ENCODE measurements at places on chromosomes 7 and 10. TPM values are rescaled to one million over a fixed set of nuclear protein-coding genes. Genes with fewer than 3 reads are reported as not detected.
A peak's percentile ranks its signal among the peaks of the same experiment; 100 is the strongest.

DNA sequence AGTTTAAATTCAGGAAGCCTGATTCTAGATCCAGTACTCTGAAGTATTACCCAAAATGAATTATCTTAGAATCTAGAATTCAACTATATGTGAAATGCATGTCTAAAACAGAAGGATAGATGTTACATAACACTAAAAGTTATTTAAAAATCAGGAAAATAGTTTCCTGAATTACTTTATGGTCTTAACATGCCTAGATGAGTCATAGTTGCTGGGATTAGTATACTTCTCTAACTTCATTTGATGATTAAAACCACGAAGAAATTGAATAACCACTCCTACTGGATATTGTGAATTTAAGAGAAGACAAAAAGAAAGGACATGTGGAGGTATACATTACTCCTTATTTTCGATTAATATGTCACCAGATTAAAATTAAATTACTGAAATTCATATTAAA, 65.5 kb downstream of the ATAD1 start:
- DNase-seq: no peak

GRCh38 chr7:27199849-27200760, at the start of gene HOXA13:
TSS of gene HOXA13 (minus strand) at chr7:27200091. CDS start at chr7:27200077, 14 bp downstream.
- DNase-seq: no peak

- no peak for DNase-seq
Observed at GRCh38 chr7:24922099-24922773, 57.7 kb downstream of the OSBPL3 start.

DNA sequence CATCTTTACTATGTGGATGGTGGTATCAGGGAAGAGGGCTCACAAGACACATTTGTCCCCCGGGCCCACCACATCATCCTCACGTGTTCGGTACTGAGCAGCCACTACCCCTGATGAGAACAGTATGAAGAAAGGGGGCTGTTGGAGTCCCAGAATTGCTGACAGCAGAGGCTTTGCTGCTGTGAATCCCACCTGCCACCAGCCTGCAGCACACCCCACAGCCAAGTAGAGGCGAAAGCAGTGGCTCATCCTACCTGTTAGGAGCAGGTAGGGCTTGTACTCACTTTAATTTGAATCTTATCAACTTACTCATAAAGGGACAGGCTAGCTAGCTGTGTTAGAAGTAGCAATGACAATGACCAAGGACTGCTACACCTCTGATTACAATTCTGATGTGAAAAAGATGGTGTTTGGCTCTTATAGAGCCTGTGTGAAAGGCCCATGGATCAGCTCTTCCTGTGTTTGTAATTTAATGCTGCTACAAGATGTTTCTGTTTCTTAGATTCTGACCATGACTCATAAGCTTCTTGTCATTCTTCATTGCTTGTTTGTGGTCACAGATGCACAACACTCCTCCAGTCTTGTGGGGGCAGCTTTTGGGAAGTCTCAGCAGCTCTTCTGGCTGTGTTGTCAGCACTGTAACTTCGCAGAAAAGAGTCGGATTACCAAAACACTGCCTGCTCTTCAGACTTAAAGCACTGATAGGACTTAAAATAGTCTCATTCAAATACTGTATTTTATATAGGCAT, 9.1 kb upstream of the CSGALNACT2 start:
- DNase-seq: peak; percentile 35

DNA sequence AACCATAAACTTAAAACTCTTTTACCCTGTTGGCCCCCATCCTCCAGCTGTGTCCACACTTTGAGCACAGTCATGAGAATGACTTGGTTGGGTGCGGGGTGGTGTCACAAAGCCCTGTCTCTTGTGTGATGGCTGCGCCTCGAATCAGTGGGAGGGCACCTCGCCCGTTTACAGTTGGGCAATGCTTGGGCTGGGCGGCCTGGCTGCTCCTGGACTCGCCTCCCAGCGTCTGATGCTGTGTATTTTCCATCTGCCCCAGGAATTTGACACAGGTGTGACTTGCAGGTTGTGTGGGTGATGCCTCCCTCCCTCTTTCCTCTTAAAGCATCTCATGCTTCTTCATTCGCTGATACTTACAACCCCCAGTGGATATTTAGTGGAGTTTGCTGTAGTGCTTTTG, 33.7 kb downstream of the CHST12 start:
- peak; percentile 32 for DNase-seq

DNA sequence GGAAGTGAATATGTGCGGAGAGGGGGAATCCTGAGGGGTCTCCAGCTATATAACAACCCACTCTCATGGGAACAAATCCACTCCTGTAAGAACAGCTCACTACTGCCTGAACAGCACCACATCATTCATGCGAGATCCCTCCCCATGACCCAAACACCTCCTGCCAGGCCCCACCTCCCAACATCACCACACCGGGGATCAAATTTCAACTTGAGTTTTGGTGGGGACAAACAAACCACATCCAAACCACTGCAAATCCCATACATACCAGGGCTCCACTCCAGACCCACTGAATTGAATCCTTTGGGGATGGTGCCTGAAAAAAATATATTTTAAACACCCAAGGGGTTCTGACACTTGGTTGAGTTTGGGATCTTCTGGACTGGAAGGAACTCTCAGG, 181.5 kb upstream of the PLXNA4 start:
- no peak for DNase-seq

DNA sequence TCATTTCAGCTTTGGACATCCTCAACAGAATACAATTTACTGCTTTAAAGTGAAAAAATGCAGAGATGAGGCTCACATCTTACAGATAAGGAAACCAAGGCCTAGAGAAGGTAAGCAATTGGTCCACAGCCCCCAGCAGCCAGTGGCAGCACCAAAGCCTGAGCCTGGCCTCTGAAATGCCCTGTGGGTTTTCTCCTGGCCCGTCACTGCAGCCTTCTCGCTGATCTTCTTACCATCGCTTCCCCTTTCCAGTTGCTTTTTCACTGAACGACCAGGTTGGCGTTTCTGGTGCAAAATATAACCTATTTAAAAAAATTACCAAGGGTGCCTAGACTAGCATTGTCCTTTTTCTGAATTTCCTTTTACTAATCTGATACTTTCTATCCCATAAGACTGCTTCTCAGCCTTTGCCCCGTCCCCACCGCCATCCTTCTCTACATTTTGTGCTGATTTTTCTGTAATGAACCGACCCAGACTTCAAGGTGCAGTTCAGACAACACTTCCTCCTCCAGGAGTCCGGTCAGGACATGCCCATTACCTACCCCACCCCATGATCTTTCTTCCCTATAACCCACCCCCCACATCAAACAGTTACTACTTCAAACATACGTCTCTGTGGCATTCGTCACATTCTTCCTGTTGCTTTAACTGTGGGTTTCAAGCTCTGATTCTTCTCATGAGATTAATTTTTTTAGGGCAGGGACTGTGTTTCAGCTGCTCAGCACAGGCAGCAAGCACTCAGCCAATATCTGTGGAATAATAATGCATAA, 289.4 kb downstream of the DNAJB6 start:
- no peak for DNase-seq

DNA sequence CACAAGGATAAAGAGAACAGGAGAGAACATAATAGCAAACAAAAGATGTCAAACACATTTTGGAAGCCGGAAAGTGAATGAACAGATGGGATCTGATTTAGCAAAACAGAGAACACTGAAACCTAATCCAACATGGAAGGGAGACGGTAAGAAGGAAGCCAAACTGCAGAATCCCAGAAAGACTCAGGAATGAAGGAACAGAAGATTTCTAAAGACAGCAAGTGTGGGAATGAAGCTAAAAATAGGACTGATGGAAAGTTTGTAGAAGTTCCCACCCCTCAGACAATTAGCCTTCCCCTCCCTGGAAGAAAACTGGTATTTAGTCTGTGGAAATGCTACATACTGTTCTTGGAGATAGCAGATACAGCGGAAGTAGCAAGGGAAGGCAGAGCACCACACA, 40.8 kb downstream of the SLC16A12 start:
- DNase-seq: no peak

DNA sequence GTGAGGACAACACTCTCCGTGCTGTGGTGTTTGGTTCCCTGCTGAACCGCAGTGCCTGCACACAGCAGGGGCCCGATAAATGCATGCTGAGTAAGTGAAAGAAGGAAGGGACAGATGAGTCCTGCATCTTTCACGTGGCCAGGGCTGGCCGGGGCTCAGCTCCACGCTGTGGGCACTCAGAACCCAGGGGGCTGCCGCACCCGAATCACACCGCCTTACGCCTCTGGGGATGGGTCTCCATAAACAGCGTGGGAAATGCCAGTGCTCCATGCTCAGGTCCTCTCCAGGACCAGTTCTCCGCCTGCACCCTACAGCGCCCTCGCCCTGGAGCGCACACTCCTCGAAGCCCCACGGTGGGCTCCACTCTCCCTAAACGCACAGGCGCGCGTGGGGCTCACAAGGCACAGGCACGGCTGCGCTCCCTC, 38.1 kb downstream of the RASGEF1A start:
- DNase-seq: no peak

DNA sequence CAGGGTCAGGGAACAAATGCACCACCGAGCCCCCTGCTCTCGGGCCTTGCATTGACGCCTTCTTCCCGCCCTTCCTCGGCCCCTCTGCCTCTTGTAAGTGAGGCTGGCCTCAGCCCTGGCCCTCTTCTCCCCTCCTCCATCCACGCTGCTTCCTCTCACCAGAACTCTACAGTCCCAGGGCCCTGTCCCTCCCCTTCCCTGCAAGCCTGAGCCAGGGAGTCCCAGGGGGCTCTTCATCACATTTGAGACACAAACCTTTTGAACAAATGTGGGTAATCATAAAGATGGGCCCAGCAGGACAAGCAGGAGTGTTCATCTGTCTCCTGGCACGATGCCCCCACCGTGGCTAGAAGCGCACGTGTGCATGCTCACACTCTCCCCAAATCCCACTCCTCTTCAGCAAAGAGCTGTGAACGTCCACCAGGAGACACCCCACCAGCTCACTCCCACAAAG, 57.7 kb downstream of the SLIT1 start:
- no peak for DNase-seq

- peak; percentile 25 for DNase-seq
Observed at GRCh38 chr7:106626376-106627164, 34.4 kb downstream of the CCDC71L start.

DNA sequence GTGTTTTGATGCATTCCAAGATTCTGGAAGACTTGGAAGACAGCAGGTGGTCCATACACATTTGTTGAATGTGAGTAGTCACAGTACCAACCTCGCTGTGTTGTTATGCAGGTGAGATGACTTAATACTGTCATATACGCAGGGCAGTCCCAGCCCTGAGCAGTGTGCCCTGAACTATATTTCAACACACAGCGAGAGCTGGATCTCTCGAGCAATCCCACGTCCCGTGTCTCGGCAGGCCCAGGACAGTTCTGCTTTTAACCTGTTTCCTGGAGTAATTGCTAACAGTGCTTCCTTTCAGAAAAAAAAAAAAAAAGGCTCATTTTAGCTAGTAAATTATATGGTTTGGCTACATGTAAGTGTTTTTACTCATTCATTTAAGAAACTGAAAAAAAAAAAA, 179.7 kb downstream of the PRKCQ start:
- no peak for DNase-seq

DNA sequence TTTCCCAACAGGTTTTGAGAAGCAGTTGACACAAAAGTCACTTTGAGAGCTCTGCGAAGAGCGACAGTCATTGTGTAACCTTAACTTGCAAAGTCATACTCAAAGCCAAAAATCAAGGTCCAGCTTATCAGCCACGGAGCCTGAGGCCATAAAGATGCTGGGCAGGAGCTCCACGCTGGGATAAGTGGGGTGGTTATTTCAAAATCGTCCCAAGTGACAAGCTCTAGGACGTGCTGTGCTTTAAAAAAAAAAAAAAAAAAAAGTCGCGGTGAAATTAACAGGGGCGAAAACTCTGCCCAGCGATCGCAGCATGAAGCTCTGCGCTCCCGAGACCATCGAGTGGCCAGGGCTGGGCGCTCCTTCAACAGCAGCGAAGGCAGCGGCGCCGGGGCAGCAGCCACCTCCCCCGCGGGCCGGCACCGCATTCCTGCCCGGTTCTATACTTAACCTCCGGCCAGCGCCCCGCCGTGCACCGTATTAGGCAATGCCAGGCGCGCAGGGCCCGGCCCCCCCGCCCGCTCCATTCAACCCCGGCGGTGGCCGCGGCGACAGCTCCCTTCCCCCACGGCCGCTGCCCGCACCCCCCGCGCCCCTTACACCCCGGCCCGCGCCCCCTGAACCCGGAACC, 657 bp downstream of the HACD1 start:
- DNase-seq: peak; percentile 72

- peak; percentile 54 for DNase-seq
Observed at GRCh38 chr7:118104812-118105441, 79.0 kb upstream of the LSM8 start.

DNA sequence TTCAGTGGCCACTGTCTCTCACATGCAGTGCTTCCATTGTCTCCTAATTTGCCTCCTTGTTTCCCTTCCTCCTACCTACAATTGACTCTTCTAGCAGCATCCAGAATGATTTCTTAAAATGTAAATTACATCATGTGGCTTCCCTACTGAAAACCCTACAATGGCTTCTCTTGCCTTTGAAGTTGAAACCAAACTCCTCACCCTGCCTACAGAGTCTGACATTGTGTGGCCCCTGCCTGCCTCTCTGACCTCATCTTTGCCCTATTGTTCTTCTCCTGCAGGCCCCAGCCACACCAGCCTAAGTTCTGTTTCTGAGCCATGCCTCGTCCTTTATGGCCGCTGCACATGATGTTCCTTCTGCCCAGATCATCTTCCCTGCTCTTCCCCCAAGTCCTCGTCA, 35.8 kb upstream of the CDK1 start:
- no peak for DNase-seq

DNA sequence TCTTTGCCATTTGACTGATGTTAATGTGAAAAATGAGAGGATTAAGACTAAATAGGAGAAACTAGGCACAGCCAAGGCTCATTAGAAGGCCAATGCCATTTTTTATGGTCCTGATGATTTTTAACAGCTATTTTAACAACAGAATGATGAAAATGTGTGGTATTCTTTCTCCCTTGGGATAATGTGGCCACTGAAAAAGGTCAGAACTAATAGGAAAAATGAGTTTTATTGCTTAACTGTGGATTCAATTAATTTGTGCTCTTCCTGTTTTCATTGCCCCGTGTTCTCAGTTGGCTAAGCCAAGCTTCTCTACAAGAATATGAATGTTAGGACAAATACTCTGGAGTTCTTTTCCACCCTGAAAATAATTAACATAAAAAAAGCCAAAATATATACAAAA, 56.6 kb downstream of the BMPER start:
- no peak for DNase-seq

DNA sequence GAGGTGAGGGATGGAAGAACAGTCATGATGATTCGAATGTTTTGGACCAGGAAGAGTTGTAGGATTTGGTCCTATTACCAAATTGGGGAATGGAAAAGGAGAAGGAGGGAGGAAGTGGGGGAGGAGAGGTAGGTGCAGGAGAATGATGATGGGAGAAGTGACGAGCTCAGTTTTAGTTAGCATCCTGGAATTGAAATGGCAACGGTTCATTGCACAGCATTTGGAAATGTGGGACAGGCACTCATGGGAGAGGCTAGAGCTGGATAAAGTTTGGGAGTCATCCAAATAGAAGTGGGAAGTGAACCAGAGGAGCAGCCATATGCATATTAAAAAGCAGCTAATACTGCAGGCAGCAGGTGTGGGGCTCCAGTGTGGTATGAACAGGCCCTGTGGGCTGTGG, 253.6 kb downstream of the SORCS3 start:
- DNase-seq: peak; percentile 16

GRCh38 chr10:128574581-128575210, 448.5 kb upstream of the MKI67 start:
- no peak for DNase-seq

Gene TRPV5
- total RNA-seq: not detected

Gene PVRIG
- 0.52 TPM for total RNA-seq

Gene PRLHR
- not detected for total RNA-seq

Gene CPVL
- total RNA-seq: 16.6 TPM

Gene LIPK
- total RNA-seq: not detected

Gene SLC26A3
- total RNA-seq: 0.31 TPM

Gene EVX1
- not detected for total RNA-seq

Gene HOXA10
- not detected for total RNA-seq

Gene SLC18A3
- not detected for total RNA-seq

Gene FAM25C
- total RNA-seq: not detected

All from lung (tissue), 17 donors.